ENCODE measurements at places on chromosomes 3 and 15.

DNA sequence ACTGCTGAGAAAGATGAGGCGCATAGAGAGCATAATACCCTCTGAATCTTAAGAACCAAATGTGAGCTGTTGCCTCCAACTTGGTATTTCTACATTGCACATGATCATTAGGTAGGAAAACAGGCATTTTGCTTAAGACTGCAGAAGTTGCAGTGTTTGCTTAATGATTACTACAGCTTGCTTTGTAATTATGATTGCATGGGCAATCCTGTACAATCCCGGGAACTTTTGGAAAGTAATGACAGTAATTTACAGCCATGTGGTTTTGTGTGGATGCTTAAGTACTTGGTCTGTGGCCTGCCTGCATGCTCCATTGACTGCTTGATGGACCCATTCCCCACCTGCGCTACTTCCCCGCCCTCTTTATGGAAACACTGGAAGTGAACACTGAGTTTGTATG lies 301.1 kb downstream of the DIPK2A start:
- no peak for DNase-seq

GRCh38 chr15:31399544-31400171 lies 73.0 kb downstream of the KLF13 start:
- peak; percentile 42 for DNase-seq

- DNase-seq = no peak
Measured at GRCh38 chr3:1092771-1093170, at the start of gene CNTN6. Gene CNTN6, plus strand, starts transcription at chr3:1093024. Its CDS starts 54,985 bp downstream, at chr3:1148009.

DNA sequence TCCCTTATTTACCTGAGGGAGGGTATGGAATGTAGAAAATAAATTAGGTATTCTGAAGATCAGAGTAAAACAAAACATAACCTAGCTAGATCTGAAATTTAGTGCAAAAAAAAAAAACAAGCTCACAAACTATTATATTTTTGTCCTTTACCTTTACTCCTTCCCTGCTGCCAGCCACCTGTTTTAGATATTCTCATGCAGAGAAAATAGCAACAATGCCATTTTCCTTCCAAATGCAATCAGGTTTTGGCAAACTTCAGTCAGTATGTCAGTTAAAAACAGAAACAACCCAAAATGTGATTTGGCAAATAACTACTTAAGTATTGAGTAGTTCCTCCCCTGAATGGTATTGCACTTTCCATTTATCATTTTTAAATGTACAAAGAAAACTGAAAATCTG lies 35.8 kb downstream of the PEAK1 start:
- no peak for DNase-seq

- no peak for DNase-seq
Measured at GRCh38 chr3:140148824-140149390, 213.9 kb downstream of the CLSTN2 start.

DNA sequence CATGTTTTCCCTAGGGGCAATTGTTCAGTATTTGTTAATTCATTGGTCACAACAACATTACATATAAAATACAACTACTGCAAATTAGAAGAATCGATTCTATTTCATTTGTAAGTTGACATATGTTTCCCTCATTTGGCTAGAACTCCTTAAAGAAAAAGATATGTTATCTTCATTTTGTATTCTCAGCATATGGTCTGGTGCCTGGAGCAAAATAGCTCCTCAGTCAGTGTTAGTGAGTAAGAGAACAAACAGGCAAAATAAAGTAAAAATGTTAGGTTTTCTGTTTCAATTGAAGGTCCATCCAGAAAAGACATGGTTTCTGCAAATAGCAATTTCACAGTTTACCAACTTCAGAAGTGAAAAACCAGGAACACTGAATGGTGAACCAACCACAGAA lies 1343.1 kb downstream of the ROBO1 start:
- no peak for DNase-seq

DNA sequence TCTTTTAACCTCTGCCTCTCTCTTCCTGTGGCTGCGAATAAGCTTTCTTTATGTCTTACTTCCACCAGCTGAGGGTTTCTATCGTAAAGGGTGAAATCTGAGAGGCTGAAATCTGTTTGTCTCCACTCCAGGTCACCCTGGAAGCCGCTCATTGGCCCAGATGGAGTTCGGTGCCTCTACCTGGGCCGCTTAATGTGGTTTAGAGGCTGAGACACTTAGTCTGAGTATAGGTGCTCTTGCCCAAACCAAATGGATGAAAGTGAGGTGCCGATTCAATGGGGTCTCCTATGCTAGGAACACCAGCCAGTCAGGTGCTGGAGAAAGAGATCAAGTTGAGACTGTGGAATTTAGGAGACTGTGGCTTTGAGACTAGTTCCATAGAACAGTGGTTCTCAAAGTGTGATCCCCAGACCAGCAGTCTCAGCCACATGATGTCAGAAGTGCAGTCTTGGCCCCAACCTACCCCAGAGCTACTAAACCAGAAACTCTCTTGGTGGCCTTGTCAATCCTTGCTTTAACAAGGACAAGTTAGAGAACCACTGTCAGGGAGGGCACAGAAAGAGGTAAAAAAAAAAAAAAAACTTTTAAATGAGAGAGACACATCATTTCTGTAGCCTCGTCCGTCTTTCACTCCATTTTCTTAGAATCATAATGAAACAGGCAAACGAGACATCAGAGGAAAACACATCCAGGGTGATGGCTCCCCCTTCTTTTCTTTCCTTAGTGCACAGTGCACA lies 54.9 kb upstream of the CCR2 start:
- no peak for DNase-seq

GRCh38 chr15:56244038-56244810 lies 545 bp upstream of the RFX7 start:
- DNase-seq = no peak

- no peak for DNase-seq
Measured at GRCh38 chr3:170864525-170865208, 5.3 kb downstream of the RPL22L1 start.

GRCh38 chr3:28860307-28860706 lies 420.6 kb upstream of the RBMS3 start:
- no peak for DNase-seq

DNA sequence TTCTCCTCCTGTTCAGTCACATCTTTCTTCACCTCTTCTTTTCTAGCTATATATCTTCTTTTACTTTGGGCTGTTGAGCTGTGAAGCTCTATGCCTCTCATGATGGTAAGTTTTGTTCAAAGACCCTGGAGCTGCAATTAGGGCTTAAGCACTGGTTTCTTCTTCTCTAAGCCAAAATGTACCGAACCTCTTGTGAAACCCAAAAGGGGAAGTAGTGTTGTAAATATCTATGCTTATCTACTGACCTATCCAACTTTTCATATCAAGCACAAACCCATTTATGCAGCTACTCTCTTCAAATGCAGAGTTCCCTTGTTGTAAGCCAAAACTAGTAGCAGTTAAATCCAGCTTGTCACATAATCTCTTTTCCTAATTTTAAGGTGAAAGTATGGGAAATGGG lies 123.6 kb upstream of the CD96 start:
- no peak for DNase-seq

DNA sequence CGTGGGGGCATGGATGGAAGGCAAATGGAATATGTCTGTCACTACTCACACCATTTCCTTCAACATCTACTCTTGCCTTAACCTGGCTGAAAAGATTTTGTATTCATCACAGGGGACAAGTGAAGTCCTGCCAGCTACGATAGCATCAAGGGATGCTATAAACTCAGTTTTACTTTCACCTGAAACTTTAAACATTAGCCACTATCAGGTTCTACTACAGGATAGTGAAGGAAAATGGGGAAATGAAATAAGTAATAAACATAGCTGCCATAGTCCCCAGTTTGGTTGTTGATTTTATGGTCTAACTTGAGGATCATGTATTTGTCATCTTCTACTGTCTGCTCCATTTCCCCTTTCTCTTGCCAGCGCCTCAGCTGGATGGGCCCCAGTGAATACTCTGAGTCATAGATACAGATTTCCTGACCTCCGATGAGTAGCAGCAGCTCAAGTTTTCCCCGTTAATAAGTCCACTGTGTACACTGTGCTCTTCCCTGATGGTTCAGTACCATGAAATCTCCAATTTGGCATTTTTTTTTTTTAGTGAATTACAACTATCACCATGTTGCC lies 338.2 kb upstream of the SLCO3A1 start:
- DNase-seq = no peak

DNA sequence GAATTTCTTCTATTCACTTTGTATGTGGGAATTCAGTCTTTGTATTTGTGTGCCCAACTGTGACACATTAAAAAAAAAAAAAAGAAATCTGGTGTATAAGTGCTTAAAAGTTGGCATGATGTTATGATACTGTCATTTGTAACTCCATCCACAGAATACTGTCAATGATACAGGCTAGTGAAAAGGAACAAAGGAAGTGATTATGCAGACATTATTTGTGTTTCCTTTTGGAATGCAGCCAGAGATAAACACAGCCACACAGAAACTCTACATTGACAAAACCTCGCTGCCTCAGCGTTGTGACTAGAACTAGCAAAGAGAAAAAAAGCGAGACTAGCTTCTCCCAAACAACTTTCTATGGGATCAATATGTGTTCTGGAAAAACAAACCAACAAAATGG lies 519.2 kb upstream of the AGTR1 start:
- no peak for DNase-seq

GRCh38 chr3:139444446-139444845 lies 31.9 kb downstream of the RBP2 start:
- no peak for DNase-seq

DNA sequence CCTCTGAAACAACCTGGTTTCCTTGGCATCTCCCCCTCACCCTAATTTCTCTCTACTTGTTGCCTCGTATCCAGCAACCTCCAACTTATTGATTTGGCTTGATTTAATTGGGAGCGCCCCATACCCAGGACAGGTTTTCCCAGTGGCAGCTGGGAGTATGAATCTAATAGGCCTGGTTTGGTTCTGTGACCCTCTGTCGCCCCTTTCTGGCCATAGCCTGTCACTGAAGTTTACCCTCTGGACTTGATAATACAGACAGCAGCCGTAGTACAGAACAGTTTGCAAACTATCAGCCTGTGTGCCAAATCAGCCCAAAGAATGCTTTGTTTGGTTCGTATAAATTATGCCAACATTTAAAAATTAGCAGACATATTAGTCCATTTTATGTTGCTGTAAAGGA lies 525.1 kb upstream of the GOLIM4 start:
- no peak for DNase-seq

GRCh38 chr15:60441331-60441730 lies 37.6 kb downstream of the ICE2 start:
- no peak for DNase-seq

DNA sequence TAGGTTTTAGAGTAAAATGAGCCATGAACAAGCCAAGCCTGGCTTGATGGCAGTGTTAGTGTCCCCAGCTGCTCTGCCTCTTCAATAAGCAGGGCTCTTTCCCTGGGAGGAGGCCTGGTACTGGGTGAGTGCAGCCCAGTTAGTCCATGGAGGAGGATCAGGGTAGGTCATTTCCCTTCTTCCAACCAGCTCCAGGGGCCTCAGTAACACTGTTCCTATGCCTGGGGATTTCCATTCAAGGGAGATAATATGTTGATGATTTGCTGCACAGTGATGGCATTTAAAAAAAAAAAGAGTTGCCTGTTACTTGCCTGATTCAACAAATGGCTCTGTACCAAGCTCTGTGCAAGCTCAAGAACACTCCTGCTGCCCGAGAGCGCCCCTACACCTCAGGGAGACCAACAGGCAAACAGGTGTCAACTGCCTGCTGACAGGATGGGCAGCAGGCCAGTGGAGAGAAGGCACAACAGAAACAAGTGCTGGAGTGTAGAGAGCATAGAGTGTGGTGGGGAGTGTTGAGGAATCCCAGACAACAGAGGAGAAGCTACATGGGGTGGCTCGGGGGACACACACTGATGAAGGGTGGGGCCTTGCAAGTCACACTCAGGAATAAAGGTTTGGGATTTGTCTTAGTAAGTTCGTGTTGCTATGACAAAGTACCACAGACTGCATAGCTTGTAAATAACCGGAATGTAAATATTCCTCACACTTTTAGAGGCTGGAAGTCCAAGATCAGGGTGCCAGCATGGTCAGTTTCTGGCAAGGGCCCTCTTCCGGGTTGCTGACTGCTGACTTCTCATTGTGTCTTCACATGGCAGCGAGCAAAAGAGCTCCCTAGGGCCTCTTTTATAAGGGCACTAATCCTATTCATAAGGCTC lies 78.6 kb upstream of the PXYLP1 start:
- DNase-seq = no peak

DNA sequence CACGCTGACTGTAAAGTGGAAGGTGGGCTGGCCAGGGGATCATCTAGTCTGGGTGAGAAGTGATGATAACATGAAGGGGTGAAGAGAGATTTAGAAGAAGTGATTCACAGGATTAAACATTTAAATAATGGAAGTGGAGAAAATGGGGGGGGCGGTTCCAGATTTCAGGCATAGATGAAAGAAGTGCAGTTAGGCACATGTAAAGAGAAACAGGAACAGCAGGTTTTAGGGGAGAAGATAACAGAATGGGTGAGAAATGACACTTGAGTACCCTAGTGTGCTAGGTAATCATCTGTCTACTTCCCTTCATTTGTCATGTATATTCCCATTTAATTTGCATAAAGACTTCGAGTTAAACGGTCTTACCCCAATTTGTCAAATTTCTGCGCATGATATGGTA lies 15.3 kb downstream of the B3GNT5 start:
- no peak for DNase-seq

- no peak for DNase-seq
Measured at GRCh38 chr15:55282284-55282833, 7.3 kb downstream of the RAB27A start.

GRCh38 chr3:76700323-76700722 lies 339.6 kb upstream of the ROBO2 start:
- no peak for DNase-seq

DNA sequence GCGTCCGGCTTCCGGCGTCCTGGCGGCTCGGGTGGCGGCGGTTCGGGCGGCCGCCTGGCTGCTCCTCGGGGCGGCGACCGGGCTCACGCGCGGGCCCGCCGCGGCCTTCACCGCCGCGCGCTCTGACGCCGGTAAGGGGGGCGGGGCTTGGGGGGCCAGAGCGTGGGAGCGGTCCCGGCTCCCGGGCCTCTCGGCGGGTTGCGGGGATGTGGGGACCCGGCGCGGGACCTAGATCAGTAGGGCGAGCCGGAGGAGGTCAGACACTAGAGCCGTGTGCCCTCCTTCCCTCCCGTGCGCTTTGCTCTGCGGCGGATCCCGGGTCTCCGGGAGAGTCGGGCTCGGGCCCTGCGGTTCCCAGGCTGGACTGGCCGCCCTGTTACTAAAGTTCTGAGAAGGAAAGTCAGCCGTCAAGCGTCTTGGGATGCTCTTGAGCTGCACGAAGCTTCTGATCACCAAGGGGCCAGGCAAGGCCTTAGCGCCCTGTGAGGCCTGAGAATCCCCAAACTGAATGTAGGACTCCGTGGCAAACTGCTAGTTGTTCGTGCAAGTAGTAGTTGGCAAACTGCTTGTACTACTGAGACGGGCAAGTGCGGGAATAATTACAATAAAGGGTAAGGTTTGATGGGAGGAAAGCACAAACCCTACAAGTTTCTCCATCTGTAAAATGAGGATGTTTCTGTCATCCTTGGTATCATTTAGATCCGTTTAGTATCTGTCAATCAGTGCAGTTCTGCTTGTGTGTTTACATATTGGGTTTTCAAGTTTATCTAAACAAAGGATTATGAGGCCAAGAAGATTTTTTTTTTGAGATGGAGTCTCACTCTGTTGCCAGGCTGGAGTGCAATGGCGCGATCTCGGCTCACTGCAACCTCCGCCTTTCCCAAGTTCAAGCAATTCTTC lies 587 bp downstream of the PIGX start:
- peak; percentile 73 for DNase-seq
